Activated gamma-delta T cell (primary cell): ENCODE measurements at places on chromosomes 4 and X.

- DNase-seq = no peak
Measured at GRCh38 chr4:184328022-184328736, 110.5 kb upstream of the ENPP6 start.

DNA sequence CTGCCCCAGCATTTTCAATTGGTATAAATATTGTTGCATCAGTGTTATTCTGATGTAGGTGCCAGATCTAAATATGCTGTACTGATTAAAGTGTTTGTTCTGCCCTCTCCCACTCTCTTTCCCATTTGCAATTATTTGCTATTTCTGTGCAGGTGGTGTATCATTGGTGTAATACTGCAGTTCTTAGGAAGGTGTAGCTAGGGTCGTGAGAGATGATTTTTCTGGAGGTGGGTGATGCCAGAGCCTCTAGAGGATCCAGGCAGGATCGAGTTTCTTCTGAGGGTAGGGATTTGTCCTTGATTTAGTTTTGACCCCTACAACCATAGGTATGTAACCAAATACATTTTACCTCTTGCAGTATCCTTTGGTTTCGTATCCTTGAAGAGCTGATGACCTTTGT lies 1.9 kb downstream of the SMAD1 start:
- no peak for DNase-seq

DNA sequence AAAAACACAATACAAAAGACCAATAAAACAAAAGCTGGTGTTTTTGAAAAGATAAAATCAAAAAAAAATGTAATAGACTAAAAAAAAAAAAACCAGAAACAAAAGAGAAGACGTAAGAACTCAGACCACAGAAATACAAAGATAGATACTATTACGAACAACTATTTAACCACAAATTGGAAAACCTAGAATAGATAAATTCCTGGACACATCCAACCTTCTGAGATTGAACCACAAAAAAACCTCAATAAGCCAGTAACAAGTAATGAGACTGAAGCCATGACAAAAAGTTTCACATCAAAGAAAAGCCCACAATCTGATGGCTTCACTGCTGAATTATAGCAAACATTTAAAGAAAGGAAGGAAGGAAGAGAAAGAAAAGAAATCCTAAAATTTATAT lies 16.2 kb downstream of the RCHY1 start:
- no peak for DNase-seq

DNA sequence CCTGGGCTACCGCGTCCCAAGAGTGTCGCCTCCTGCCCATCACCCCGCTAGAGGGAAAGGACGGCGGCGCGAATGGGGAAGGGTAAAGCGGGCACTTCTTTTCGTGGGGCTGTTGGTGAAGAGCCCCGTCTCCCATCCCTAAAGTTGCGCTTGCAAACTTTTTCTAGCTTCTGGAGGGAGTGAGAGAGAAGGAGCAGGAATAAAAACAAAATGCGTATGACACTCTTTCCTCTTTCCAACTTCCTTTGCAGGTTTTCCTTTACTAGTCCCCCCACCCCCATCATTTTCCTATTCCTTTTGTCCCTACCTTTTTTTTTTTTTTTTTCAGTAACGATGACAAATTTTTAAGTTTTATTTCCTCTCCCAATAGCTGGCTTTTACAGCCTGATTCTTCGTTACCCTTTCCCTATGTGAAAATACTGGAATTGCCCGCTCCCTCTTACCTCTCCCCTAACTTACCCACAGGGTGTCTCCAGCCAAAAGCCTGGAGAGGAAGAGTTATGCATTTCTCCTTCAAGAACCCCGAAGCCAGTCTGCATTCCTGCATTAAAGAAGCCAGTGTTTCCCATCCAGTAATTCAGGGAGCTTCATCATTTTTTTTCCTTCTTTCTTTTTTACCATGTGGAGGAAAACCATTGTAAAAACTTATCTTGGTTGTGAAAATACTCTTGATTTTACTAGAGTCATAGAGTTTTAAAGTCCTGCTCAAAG lies 613 bp upstream of the ARSJ start:
- DNase-seq = no peak

DNA sequence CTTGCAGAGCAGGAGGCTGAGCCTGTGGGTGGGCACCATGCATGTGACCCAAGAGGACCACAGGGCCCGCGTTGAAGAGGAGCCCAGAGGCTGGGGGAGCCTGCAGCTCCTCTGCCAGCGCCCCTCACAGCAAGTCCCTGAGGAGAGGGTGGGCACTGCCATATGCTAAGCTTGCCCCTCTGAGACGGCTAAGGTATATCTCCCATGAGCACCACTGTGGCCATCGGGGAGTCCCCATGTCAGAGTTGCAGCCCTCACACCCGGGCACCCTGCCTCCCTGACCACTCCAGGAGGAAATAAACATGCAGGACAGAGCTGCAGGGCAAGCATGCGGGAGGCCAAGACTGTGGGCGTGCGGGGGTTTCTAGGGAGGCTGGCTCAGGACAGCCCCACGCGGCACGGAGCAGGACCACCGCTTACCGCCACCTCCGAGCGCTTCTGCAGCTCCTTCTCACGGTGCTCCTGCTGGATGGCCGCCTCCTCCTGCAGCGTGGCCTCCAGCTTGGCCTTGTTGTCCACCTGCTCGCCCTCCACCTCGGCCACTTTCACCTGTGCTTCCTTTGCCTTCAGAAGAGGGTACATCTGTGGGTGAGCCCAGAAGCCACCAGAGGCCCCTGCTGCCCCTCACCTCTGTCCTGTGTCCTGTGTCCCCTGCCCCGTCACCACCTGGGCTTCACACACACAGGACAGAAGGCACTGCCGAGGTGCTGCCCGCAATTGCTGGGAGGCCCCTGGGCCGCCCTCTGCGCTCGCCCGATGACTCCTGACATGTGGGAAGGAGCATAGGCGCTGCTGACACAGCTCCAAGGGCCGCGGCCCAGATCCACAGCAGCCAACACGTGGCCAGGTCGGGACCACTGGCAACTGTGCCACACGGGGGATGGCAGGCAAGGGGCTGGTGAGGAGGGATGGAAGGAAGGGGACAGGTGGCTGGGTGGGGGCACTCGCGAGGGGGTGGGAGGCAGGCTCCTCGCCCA lies 29.8 kb downstream of the FGFR3 start:
- no peak for DNase-seq

- no peak for DNase-seq
Measured at GRCh38 chr4:53592686-53593501, 1.6 kb upstream of the LNX1 start.
